Activated T-helper 9 cell treated with anti-CD3 and anti-CD28 coated beads, Interleukin-2, amount 50 U/mL, for 16 hours (primary cell): ENCODE measurements at places on chromosomes 12 and 14.

DNA sequence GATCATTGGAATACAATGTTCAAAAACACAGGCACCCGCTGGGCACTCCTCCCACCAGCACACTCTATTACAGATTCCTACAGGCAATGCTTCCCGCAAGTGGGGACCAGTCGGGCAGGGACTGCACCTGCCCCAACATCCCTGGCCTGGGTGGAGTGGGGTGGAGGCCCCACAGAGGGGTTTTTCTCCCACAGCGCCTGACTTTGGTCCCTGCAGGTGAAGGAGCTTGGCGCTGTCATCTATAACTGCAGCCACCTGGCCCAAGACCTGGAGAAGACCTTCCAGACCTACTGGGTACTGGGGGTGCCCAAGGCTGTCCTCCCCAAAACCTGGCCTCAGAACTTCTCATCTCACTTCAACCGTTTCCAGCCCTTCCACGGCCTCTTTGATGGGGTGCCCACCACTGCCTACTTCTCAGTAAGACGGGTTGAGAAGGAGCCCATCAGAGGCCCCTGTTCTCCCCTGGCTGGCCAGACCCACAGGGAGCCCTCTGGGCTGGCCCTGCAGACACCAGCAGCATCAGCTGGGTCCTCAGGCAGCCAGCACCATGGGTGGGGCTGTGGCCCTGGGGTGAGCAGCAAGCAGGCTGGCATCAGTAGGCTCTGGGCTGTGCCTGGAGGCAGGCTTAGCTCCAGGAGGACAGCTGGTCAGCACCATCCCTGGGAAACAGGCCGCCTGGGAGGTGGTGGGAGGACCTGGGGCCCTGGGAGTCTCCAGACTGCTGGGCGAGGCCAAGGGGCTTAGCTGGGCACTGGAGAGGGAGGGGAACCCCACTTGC is 6.0 kb downstream of the PLD4 start:
- no peak for DNase-seq

DNA sequence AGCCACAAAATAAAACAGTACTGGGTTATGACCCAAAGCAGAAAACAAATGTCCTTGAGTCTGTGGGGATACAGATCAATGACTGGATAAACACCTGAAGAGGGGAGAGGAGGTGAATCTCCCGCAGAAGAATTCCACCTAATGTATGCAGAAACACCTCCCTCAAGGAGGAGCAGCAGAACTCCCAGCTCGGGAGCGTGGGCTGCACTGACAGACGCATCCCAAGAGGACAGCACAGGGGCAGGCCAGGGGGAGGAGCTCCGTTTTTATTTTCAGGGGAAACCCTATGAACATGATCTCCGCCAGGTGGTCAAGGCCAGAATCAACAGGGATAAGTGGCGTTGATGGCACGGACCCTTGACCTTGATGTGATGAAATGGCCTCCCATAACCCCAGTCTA is 41.8 kb upstream of the PPP2R5C start:
- DNase-seq: no peak

DNA sequence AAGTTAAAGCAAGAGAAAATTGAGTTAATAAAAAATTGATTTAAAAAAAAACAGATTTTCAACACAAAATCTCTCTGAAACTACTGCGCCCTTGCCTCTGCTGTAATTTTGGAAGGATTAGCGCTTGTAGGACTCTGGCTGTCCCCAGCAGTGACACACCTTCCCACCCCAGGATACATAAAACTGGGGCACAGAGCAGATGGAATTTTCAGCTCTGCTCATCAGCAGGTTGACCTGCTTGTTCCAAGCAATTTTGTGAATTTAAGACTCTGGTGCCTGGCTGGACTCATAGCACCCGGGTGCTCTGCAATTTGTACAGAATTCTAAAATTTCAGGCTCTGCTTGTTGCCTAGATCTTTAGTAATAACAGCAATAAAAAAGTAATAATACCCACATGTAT is 257.8 kb upstream of the GARIN6 start:
- no peak for DNase-seq

DNA sequence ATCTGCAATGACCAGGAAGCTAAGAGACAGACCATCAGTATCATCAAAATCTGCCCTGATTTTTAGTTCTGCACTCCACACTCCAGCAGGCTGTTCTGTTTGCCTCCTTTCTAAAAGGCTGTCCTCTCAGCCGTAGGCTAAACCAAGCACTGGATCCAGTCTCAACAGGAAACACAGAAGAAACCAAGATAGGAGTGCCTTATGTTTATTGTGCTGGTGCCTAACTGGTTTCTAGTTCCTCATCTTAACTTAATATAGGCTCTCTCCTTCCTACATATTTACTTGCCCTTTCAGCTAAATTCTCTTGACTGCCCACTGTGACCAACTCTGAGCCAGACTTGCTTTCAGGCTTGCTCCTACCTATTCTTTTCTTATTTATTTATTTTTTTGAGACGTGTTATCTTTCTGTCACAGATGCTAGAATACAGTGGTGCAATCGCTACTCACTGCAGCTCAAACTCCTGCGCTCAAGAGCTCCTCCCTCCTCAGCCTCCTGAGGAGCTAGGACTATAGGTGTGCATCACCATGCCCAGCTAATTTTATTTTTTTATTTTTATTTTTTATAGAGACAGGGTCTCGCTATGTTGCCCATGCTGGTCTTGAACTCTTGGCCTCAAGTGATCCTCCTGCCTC is 30.8 kb downstream of the GALNT4 start:
- DNase-seq: no peak
